NCI-H1436 (cell line): ENCODE measurements at places on chromosomes 11 and 22.

- no peak for DNase-seq
Observed at GRCh38 chr11:108435066-108435465, 32.3 kb downstream of the C11orf65 start.

- no peak for DNase-seq
Observed at GRCh38 chr11:18771266-18772035, 20.1 kb downstream of the PTPN5 start.

DNA sequence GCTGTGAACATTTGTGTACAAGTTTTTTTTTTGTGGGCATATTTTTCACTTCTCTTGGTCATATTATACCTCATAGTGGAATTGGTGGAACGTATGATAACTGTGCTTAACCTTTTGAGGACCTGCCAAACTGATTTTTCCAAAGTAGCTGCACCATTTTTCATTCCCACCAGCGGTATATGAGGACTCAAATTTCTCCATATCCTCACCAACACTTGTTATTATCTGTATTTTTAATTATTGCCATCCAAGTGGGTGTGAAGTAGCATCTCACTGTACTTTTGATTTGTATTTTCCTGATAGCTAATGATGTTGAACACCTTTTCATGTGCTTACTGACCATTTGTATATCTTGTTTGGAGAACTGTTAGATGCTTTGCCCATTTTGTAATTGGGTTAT lies 47.8 kb downstream of the CCDC15 start:
- no peak for DNase-seq

GRCh38 chr11:18769802-18770456 lies 21.7 kb downstream of the PTPN5 start:
- no peak for DNase-seq

GRCh38 chr11:44987506-44987905 lies 36.8 kb upstream of the TP53I11 start:
- no peak for DNase-seq

- DNase-seq: no peak
Observed at GRCh38 chr11:45229401-45230020, 56.6 kb downstream of the SYT13 start.

- DNase-seq: peak; percentile 43
Observed at GRCh38 chr11:87036756-87037449, 831 bp upstream of the TMEM135 start.

DNA sequence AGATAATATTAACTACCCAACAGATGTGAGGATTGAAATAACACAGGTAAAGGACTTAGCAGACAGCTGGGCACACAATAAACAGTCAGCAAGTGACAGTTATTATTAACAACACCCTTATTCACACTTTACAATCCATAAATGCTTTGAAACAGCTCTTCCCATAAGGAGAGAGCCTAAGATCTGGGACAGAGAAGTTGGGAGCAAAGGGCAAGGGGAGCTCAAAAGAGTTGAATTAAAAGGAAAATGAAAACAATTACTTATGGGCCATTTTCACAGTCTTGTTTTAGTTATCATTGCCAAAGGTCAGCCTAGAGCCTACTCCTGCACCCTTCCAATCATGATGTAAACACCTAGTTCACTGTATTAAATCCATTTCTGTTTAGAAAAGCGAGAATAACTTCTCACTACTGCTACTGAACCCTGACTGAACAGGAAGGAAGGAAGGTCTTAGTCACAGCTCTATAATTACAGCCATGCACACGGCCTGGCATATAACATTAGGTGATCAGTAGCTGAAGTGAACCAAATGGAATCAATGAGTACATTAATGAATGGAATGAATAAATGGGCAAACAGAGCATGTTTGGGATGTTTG lies 111.3 kb downstream of the PLEKHA7 start:
- no peak for DNase-seq

- no peak for DNase-seq
Observed at GRCh38 chr11:34344768-34345539, 12.9 kb downstream of the ABTB2 start.

DNA sequence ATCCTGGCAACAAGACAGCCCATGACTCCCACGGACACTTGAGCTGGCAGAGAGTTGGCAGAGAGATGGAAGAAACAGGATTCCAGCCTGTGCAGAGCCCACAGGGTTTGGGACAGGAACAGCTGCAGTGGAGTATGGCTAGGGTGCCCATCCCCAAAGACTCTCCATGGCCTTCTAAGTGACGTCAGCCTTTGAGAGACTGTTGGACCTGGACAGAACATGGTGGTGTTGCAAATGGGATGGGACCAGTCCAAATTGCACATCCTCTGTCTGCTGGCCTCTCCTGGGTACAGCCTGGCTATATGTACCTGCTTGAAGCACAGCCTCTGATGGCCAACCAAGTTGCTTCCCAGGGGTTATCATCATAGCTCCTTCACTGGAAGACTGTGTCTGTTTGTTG lies 34.5 kb downstream of the NOX4 start:
- no peak for DNase-seq

- DNase-seq: no peak
Observed at GRCh38 chr11:76664578-76665061, 5.9 kb downstream of the LRRC32 start.

- no peak for DNase-seq
Observed at GRCh38 chr11:74731301-74732094, at the start of gene CHRDL2. TSS of gene CHRDL2 (minus strand) at chr11:74731426. CDS start at chr11:74730888, 538 bp downstream.

DNA sequence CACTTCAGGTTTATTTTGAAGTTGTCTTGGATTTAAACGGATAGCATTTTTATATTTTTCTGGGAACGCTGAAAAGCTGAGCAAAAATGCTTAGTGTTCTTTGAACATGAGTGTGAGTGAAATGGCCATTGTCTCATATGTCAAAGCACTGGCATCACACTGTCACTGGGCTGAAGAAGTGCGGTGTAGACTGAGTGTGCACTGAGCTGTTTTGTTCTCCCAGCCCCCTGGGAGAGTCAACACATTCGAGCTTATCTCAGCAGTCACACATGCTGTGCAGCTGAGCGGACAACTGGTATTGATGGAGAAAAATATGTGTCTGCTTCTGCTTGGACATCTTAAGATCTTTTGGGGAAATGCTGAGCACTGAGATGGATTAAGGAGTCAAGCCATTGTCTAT lies 90.8 kb downstream of the TECTA start:
- no peak for DNase-seq

GRCh38 chr11:47161890-47162289 lies 14.8 kb downstream of the ARFGAP2 start:
- no peak for DNase-seq

- no peak for DNase-seq
Observed at GRCh38 chr11:27933992-27934829, 173.7 kb downstream of the KIF18A start.

DNA sequence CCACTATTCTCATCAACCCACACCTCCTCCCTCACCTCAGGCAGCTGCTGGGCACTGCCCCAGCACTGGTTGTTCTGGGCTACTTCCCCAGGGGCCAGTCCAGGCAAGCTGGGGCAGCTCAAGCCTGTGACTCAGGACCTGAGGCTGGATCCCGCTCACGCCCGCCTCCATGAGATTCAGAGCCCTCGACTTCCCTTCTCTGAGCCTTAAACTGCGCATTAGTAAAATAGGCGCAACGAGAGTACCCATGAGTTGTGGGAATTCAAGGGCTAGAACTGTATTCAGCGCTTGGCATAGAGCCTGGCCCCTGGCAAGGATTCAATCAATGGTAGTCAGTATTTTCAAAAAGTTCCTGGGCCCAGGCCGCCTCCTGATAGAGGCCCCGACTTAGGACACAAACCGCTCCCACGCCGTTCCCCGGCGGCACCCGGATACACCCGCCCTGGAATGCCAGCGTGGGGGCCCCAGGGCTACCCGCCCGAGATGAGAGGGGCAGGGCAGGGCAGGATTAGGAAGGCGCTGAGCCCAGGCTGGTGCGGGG lies 723 bp upstream of the CD82 start:
- DNase-seq: peak; percentile 70

DNA sequence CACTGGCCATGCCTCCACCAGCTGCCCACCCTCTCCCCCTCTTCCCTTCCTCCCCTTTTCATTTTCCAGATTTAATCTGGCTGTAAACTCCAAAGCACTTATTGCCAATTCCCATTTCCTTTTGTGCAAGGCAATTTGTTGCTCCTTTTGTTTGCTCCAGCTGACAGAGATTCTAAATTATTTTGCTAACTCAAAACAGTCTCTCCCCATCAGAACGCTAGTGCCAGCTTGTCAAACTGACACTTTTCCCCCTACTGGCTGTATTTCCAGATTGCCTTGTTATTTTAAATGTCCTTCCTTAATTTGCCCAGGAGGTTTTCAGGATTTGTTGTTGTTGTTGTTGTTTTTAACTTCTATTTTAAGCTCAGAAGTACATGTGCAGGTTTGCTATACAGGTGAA lies 57.0 kb upstream of the PAK1 start:
- no peak for DNase-seq

DNA sequence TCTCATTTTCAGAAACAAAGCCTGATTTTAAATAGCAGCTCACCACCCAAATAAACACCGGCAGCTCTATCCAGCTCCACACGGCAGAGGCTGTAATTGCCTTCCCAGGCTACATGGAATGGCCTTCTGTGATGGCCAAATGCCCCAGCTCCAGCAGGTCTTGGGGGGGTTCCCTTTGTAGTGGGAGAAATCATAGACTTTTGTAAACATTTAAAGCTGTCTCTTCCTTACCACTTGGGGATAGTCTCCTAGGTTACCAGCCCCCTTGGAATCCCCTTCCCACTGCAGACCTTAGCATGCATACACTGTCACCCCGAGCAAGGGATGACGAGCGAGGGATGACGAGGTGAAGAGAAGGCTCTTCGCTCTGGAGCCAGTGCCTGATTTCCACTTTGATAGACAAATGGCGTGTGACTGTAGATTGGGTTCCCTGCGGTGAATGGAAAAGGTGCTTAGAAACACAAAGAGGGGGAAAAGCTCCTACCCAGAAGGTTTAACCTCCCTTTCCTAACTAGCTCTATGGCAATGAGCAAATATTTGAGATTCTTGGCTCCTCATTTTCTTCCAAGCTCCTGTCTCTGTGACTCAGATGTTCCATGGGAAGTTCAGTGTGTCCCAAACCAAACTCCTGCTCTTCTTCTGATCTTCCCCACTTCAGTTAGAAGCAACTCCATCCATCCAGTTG lies 108.0 kb upstream of the CADM1 start:
- DNase-seq: no peak

DNA sequence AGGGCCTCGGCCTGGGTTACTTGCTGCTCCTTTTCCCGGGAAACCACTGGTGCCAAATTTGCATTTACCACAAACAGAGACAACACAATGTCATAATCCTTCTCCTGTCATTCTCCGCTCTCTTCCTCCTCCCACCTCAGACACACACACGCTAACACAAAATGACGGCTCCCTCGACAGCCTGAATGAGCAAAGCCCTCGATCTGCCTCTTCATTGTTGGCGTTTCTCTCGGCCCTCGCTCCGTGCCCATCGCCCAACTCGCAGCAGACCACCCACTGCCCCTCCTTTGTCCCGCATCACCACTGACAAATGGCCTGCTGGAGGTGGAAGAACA lies 12.5 kb upstream of the TCF20 start:
- DNase-seq: no peak

DNA sequence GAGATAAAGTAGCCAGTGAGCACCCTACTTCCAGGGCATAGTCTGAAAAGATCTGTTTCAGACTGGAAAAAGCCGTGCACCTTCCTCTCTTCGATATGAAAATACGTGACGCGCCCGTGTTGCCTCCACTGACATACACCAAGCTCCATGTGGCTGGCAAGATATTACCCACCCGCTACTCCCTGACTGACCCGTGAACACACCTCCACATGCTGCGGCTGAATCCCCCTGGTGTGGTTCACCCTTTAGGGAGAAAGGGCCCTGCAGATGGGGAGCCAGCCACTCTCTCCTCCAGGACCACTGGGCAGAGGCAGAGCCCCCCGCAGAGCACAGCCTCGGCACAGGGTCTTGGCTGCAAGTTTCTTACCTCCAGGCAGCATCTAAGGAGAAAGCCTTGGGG lies 245.0 kb downstream of the BRD1 start:
- no peak for DNase-seq

DNA sequence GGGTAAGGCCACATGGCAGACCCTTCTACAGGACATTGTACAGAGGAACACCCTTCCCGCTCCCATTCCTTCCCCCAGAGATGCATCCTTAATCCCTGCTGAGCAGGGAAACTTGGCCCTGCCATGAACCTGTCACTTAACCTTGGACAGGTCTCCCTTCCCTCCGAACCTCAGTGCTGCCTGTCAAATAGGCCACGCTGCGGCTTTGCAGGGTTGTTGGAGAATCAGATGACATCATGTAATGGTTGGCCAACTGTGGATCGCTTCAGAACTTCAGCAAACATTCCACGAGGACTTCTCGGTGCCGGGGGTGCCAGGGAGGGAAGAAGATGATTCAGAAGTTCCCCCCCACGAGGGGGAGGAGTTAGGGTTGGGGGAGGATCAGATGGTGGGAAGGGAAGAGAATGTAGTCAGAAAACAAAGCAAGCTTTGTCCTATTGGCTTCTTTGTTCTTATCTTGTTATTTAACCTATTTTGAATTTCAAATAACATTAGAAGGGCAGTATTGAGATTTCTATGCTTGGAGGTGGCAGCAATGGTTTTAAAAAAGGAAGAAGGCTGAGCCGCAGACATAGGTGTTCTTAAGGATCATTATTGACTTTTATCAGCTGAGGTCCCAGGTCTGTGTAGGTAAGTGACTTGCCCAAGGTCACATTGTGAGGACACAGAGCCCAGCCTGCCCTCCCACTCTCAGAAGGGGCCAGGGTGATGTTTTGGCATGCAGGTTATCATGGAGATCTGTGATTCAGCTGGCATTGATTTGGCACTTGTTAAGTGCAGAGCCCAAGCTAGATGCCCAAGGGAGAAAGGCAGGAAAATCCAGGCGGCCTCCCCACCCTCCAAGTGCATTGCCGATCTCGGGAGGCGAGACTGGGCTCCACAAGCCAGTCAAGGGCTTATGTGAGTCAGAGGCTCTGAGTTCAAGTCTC lies 3.1 kb downstream of the CDC42EP1 start:
- no peak for DNase-seq

- no peak for DNase-seq
Observed at GRCh38 chr11:73394416-73395296, 18.5 kb downstream of the RELT start.

DNA sequence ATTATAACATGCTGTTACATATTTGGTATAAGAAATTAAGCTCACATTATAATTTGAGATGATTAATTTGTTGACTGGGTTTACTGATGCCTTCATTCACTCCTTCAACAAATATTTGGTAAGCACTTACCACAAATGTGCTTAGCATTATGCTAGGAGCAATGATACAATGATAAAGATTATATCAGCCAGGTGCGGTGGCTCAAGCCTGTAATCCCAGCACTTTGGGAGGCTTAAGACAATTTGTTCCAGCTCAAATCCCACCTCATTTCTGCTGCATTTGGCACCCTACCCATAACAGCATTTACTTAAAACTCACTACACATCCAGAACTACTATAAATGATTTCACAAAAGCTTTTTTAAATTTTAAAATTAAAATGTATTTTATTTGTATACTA lies 1263.6 kb upstream of the RAG2 start:
- peak; percentile 15 for DNase-seq

GRCh38 chr11:61482513-61482912 lies 26.0 kb upstream of the LRRC10B start:
- DNase-seq: no peak

GRCh38 chr11:46905806-46906205 lies 12.5 kb downstream of the LRP4 start:
- no peak for DNase-seq

- DNase-seq: no peak
Observed at GRCh38 chr11:112485280-112485679, 224.6 kb upstream of the PLET1 start.
